ENCODE measurements at places on chromosomes 3 and 15.
A peak's percentile ranks its signal among the peaks of the same experiment; 100 is the strongest.

- DNase-seq = peak; percentile 51
Observed at GRCh38 chr3:141094790-141095545, 43.8 kb downstream of the SPSB4 start.

GRCh38 chr15:51799282-51800252 lies 29.9 kb upstream of the TMOD3 start:
- DNase-seq = no peak

- DNase-seq = no peak
Observed at GRCh38 chr3:37968813-37969595, 21.6 kb upstream of the VILL start.

GRCh38 chr3:147222291-147222690 lies 184.1 kb downstream of the ZIC4 start:
- peak; percentile 21 for DNase-seq

- no peak for DNase-seq
Observed at GRCh38 chr3:113136071-113136470, 75.3 kb upstream of the BOC start.

- DNase-seq = no peak
Observed at GRCh38 chr15:52290800-52291199, 4.8 kb downstream of the MYO5C start.

- DNase-seq = no peak
Observed at GRCh38 chr3:123637131-123637530, 52.3 kb upstream of the HACD2 start.

Data from fibroblast of lung (primary cell).